ENCODE measurements at places on chromosomes 4 and X.

GRCh38 chr4:185167234-185167633 lies 24.2 kb downstream of the SLC25A4 start:
- DNase-seq = no peak

- DNase-seq = peak; percentile 65
Measured at GRCh38 chr4:111712093-111712677, 433.1 kb upstream of the FAM241A start.

DNA sequence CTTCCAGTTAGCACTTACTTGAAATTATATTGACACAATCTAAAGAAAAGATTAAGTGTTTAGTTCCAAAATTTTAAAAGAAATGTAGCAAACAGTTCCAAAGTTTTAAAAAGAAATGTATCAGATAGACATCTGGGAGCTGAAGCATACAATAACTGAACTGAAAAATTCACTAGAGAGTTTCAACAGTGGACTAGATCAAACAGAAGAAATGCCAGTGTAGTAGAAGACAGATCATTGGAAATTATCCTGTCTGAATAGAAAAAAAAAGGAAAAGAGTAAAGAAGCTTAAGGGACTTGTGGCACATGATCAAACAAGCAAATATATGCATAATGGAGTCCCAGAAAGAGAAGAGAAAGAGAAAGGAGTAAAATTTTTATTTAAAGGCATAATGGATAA lies 261.4 kb downstream of the LAS1L start:
- DNase-seq = no peak

- peak; percentile 95 for DNase-seq
Measured at GRCh38 chr4:1856071-1856942, at the start of gene LETM1. TSS of gene LETM1 (minus strand) at chr4:1856156. CDS start at chr4:1855950, 206 bp downstream.

- no peak for DNase-seq
Measured at GRCh38 chrX:121114691-121115090, 67.3 kb downstream of the GLUD2 start.

DNA sequence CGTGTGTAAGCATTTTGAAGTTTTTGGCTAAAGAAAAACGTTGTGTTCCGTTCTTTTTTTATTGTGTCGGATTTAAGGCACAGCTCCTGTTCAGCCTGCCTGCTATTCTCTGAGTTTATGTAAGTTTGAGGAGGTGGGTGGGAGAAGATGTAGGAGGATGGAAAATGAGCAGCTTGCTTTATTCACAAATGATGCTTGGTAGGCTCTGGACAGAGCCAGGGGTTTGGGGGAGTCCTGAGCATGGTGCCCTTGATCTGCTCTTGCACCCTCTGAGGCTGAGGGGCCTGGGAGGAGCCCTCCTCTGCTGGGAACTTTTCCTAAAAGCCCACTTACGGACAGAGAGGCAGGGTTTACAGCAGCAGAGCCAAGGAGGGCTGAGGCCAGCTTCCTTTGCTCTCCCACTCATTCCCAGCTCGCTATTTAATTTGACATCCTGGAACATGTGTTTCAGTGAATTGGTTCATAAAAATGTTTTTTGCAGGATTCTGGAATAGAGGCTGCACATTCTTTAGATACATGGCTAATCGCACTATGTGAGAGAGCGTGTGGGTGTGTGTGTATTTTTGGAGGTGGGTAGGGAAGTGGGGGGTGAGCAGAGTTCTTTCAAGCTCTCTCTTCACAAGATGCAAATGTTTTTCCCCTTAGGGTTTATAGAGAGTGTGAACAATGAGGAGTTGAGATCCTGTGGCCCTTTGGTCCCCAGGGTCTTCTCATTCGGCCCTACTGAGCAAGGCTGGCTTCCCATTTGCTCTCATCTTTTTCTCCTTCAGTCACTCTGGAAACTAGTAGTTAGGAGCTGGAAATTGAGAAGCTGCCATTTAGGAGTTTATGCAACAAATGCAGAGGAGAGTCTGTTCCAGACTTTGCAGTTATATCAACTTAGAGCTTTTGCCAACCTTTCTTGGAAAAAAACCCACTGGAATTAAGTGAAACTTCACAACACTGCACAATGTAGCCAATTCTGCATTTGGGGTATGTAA lies 32.1 kb downstream of the TMEM131L start:
- DNase-seq = peak; percentile 88

DNA sequence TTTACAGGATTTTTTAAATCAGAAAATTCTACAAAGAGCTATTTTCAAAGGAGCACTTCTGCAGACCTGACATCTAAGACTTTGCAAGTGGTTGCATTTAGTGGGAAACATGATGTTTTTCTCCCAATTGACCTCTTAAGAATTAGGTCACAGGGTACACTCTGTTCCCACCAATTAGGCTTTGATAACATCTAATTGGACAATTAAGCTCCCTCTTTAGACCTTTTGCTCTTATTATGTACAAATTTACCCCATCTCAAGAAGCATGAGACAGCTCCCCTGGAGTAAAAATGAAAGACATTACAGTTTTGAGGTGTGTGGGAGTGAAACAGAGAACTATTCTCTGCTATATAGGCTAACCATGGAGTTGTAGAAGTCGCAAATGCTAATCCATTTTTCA lies 31.8 kb upstream of the AGA start:
- no peak for DNase-seq

- no peak for DNase-seq
Measured at GRCh38 chr4:105210916-105211315, 64.2 kb downstream of the TET2 start.

- DNase-seq = peak; percentile 85
Measured at GRCh38 chr4:154491341-154492271, at the start of gene DCHS2. TSS of gene DCHS2 (minus strand) at chr4:154491799. CDS start at chr4:154491355, 444 bp downstream.

DNA sequence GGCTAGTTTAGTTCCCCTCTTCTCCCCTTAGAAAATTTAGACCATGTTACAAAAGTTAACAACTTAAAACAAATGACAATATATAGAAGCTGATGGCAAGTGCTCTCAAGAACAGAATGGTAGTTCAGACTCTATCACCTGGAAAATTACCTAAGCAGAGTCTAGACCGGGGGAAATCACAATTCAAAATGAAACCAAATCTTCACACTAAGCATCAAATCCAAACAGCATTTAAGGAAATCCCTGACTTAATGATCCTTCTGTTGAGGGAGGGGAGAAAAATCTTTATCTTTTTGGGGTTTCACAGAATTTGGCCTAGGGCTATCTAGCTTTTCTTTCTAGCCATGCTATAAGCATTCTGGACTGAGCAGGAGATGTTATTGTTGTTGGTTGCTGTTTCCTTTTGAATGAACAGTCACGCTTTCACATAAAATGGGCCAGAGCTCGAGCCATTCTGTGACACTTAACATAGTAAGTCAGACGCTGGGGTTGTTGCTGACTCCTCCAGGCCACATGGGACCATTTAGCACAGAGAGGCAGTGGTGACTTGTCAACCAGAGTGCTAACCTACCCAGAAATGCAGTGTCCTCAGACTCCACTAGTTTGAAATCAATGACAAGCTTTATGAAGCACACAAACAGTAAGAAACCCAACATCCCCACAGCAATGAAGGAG lies 16.0 kb upstream of the LSM6 start:
- no peak for DNase-seq

- no peak for DNase-seq
Measured at GRCh38 chr4:79886021-79886420, 187.0 kb downstream of the ANTXR2 start.

- peak; percentile 26 for DNase-seq
Measured at GRCh38 chr4:161554372-161554990, 609.3 kb downstream of the FSTL5 start.

- DNase-seq = peak; percentile 85
Measured at GRCh38 chr4:112521123-112522023, 5.4 kb upstream of the NEUROG2 start.

DNA sequence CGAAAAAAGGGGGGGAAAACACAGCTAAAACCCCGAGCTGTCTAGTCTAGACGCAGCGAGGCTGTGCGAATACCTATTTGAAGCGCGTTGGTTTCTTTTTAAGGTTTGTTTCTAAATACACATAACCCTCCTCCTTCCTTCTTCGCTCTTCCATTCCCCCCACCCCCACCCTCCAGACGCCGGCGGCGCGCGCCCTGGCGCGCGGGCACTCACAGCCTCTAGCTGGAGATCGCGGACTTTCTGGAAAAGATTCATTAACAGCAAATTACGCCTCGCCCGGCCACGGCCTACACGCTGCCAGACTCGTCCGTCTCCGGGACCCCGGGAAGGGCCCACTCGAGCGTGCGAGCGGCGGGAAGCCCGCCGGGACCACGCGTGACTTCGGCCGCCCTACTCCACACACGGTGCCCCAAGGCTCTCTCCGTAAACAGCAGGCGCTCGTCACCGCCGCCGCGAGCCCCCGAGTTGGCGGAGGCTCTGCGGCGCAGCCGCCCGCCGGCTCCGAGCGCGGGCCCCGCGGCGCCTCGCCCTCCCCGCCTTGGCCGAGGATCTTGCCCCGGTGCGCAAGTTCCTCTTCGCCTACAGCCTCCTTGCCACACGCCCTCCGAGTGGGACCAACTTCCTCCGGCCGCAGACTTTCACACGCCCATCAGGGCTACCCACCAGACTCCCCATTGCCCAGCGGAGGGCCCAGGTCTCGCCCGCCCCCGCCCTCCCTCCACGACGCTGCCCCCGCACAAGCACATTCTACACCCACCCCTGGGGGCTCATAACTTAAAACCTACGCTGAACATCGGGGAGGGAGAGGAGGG lies 2.0 kb downstream of the BCOR start:
- no peak for DNase-seq

DNA sequence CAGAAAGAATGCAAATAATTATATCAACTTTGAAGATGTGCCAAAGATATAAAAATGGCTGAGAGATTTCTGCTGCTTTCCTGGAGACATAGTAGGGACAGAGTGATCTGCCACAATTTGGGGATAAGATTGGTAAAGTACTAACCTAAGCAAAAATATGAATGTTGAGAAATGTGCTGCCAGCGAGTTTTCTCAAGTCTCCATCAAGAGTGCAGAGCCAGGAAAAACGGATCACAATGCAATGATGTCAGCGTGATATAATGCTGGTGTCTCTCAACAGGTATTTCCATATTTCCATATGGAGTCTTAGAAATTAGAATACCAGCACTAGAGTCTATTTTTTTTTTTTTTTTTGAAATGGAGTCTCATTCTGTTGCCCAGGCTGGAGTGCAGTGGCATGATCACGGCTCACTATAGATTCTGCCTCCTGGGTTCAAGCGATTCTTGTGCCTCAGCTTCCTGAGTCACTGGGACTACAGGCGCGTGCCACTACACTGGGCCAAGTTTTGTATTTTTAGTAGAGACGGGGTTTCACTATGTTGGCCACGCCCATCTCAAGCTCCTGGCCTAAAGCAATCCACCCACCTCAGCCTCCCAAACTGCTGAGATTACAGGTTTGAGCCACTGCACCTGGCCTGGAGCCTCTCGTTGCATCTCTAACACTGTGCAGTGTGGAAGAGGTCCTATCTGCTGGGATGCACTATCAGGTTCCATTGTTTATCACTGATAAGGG lies 893.5 kb downstream of the TRIML1 start:
- DNase-seq = no peak

DNA sequence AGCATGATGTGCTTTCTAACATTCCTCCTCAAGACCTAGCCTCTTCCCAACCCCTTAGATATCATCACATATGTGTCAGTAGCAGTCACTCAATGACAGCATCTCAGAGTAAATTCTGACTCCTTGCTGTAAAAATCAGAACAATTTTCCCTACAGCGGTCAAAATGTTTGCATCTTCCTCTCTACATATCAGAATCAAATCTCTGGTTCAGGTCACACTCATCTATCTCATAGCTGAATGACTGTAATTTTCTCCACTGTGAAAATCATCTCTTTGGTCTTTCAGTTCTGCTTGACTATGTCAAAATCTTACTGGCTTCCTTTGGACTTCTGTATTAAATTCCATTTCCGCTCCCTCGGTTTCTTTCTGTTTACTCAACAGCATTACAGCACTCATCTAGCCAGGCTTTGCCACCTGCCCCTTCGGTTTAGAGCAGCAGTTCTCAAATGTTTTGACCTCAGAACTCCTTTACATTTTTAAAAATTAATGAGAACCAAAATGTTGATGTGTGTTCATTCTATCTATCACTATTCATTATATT lies 57.3 kb downstream of the AGA start:
- no peak for DNase-seq

DNA sequence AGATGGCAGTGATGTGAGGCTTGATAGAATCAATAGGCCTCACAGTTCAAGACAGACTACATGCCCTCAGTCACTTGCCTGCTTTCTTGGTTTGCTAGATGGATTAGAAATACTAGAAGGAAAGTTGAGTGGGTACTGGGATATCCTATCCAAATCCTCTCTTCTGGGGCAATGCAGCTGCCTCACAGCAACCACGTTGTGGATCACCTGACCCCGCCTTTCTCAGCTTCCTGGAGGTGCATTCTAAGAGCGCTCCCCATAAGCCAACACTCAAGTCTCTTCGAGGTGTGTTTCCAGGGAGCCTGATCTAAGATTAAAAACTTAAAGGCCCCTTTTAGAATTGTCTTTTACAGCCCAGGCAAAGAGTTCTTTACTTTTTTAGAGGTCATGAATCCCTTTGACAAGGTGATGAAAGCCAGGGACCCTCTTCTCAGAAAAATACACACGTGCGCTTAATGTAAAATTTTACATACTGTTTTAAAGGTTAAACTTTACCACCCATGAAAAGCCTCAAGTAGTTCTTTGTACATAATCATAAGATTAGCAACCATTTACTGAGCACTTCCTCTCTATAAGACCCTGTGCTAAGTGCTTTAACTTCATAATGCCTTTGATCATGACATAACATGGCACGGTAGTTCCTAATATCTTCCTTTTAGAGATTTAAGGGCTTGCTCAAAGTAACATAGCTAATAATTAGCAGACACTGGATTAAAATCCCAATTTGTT lies 840 bp upstream of the RPL34 start:
- DNase-seq = no peak

DNA sequence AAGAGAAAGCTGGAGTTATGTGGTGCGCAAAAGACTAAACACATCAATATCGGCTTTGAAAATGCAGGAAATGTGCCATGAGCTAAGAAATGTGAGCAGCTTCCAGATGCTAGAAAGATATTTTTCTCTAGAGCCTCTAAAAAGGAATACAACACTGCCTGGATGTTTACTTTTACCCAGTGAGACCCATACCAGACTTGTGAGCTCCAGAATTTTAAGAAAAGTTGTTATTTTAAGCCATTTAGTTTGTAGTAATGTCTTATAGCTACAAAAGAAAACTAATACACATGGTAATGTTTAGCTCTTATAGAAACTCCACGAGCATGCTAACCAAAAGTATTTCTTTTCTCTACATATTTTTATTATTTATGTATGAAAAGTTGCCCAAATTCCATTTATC lies 1389.4 kb downstream of the C4orf33 start:
- no peak for DNase-seq

DNA sequence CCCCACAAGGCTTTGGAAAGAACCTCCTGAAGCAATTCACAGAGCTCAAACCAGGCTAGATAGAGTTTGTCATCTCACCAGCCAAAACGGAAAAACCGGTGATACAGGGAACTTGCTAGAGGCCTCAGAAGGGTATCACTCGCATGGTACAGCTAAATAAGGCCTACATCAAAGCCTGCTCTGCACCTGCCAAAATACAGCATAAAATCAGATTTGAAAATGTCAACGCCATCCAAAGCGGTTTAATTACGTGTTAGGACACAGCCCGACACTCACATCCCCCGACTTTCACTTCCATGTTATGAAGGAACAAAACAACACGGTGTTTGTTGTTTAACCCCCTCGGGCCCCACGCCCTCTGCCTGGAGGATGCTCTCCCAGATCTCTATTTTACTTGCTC lies 65.0 kb downstream of the MAPK10 start:
- no peak for DNase-seq

- no peak for DNase-seq
Measured at GRCh38 chr4:56790691-56791091, 30.8 kb downstream of the SPINK2 start.

- DNase-seq = no peak
Measured at GRCh38 chr4:73528171-73528570, 46.6 kb downstream of the AFM start.

GRCh38 chr4:41349021-41349420 lies 92.3 kb downstream of the UCHL1 start:
- DNase-seq = no peak

Measured in HAP-1 (cell line).